ENCODE measurements at places on chromosomes 1 and 21. TPM values are rescaled to one million over a fixed set of nuclear protein-coding genes. Genes with fewer than 3 reads are reported as not detected.
A peak's percentile ranks its signal among the peaks of the same experiment; 100 is the strongest.

The NEK2 gene
- 34.4 TPM for total RNA-seq

The ZNF593 gene
- 108 TPM for total RNA-seq

DNA sequence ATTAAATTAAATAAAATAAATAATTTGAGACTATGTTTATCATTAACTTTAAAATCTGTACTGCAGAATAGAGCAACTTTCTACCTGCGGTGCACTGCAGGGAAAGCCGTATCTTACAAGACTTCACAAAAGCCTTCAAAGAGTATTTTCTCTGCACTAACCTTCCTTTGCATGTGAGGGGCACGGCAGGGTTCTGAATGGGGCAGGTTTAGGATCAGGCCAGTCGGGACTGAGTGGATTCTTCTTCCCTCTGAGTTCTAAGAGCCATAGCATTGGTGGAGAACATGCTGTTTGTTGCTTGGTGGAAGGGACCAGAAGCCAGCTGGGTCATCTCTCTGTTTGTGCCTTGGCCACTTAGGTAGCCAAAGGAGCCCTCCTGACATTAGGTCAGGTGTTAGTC lies 55.2 kb upstream of the LGALS8 start:
- H3K4me1 ChIP-seq = peaks cover 22% of the 10 kb centered on the region
- DNase-seq = no peak
- H3K4me3 ChIP-seq = no peak overlapping the region

DNA sequence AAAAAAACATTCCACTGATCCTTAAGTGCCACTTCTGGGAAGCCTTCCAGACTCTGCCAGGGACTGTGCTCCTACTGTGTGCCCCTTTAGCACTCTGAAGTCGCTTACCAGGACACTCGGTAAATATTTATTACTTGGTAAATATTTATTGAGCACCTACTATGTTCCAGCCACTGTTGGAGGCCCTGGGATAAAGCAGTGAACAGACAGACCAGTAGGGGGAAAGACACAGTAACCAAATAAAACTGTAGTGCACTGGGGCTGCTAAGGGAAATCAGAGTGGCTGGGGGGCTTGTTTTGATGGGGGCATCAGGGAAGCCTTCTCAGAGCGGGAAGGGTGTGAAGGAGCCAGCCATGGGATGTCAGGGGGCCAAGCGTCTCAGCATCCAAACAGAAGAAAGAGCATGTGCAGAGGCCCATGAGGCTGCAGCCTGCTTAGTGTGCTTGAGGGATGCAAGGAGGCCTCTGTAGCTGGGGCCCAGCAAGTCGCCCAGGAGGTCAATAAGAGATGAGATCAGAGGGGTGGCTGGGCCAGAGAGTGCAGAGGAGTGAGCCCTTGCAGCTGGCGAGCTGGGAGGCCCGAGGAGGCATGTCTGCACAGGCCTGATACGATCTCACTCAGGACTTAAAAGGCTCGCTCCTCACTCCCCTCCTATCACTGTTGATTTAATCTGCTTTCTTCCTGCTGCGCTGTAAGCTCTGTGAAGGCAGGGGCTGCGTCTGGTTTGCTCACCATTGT lies 28.6 kb downstream of the KAZN start:
- no peaks in the 10 kb centered on the region for H3K4me1 ChIP-seq
- H3K36me3 ChIP-seq = no peaks in the 10 kb centered on the region
- no peaks in the 10 kb centered on the region for H3K27me3 ChIP-seq

GRCh38 chr1:170067253-170067819 lies 7.2 kb downstream of the KIFAP3 start:
- peak overlapping the region; percentile 35 for H3K27ac ChIP-seq
- DNase-seq = no peak
- H3K27me3 ChIP-seq = no peaks in the 10 kb centered on the region
- H3K4me1 ChIP-seq = no peaks in the 10 kb centered on the region
- H3K4me3 ChIP-seq = no peak overlapping the region
- H3K36me3 ChIP-seq = no peaks in the 10 kb centered on the region

DNA sequence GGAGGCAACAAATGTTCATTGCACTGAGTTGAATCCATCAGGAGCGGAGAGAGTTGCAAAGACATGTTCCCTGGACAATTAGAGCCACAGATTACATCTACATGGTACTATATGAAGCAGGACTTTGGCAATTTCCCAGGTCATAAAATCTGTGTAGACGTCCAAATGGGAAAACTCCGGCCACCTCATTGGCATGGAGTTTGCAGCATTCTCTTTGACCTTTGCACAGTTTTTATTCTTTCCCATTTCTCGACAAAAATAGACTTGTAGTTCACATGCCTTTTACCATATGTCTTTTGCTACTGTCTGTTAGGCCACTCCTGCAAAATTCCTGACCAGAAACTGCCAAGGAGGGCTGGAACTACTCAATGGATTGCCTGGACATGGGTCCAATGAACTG lies 48.2 kb downstream of the UBE2T start:
- peaks cover 4% of the 10 kb centered on the region for H3K27me3 ChIP-seq
- H3K4me3 ChIP-seq = no peak overlapping the region
- DNase-seq = no peak
- H3K27ac ChIP-seq = no peak overlapping the region
- no peaks in the 10 kb centered on the region for H3K36me3 ChIP-seq
- H3K4me1 ChIP-seq = no peaks in the 10 kb centered on the region

Measured in Panc1 (cell line).